ENCODE measurements at places on chromosomes 6 and 20.

GRCh38 chr20:58646703-58647102, 4.4 kb upstream of the STX16 start:
- no peak for DNase-seq

- no peak for DNase-seq
Observed at GRCh38 chr6:102417368-102417998, 1024.0 kb downstream of the GRIK2 start.

DNA sequence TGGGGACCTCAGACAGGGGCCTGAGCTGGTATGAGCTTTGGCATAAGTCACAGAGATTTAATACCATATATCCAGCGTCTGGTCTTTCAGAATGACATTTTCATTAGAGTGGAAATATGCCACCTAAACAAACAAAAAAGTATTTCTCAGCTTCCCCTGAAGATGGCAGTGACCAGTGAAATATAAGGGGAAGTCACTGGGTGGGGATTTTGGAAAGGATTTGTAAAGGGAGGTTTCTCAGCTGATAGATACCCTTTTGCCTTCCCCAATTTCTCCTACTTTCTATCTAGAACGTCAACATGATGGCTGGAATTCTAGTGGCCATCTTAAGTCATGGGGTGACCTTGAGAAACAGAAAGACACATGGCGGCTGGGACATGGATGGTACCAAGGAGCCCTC, 137.7 kb upstream of the LRFN2 start:
- DNase-seq = no peak

DNA sequence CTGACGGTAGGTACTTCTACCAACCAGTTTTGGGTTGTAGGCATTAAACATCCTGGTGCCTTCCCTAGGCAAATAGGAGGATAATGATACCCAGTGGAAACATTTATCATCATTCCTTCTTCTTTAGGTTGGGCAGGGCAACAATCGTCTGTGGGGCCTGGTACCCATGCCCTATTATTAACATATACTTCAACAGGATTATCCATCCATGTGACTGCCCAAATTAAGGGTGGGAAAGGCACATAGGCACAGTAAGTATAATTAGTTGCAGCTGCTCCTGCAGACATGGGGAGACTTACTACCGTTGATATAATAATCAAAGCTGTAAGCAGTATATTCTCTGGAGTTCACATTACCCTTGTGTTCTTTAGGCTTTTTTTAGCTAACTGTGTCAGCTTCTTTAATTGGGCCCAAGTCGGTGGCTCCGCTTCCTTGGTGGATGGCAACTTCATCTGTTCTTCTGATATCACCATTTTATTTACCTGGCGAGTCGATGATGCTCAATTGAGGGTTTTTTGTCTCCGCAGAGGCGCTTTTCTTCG, 16.8 kb downstream of the RPL7L1 start:
- no peak for DNase-seq

DNA sequence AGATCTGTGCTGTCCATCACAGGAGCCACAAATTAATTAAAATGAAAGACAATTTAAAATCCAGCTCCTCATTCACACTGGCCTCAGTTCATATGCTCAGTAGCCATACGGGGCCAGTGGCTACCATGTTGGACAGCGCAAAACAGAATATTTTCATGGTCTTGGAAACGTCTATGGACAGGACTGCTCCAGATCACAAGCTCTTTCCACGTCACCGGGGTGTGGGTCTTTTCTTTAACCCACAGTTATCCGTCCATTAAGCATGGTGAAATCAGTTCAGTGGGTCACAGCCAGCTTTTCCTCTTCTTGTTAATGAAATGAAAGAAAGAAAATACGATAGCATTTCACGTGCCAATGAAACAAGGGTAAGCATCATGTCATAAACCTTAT, 24.1 kb downstream of the GFOD1 start:
- DNase-seq = no peak

DNA sequence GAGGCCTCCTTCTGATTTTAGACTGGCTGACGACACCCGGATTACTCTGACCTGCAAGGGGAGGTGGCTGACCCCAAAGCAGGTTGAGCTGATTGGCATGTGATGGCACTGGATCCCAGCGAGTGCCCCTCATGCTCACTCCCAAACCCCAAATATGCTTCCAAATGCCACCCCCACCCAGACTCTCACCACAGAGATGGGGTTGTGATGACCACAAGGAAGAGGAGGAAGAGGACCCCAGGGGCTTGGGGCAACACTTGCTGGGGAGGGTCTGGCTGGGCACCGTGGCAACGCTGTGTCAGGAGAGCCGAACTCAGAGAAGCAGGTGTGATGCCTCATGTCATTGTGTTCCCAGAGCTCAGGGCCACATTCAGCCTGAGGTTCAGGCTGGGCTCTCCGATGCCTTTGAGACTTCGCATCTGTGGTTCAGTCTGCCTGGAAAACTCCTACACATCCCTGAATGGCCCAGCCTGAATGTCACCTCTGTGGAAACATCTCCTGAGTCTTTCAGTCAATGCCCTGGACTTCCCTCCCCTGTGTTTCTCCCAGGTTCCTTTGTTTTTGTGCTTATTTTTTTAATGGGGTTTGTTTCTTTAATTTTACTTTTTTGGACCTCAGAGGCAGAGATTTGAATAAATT, 169.1 kb upstream of the PMEPA1 start:
- no peak for DNase-seq

GRCh38 chr6:121531658-121532169, 96.3 kb downstream of the GJA1 start:
- no peak for DNase-seq

GRCh38 chr6:131013495-131013894, 49.5 kb downstream of the EPB41L2 start:
- no peak for DNase-seq

GRCh38 chr6:151119823-151120524, 119.8 kb upstream of the AKAP12 start:
- no peak for DNase-seq

- no peak for DNase-seq
Observed at GRCh38 chr6:110063594-110064263, 85.6 kb downstream of the GPR6 start.

GRCh38 chr20:62695448-62696414, 12.9 kb upstream of the NTSR1 start:
- no peak for DNase-seq

DNA sequence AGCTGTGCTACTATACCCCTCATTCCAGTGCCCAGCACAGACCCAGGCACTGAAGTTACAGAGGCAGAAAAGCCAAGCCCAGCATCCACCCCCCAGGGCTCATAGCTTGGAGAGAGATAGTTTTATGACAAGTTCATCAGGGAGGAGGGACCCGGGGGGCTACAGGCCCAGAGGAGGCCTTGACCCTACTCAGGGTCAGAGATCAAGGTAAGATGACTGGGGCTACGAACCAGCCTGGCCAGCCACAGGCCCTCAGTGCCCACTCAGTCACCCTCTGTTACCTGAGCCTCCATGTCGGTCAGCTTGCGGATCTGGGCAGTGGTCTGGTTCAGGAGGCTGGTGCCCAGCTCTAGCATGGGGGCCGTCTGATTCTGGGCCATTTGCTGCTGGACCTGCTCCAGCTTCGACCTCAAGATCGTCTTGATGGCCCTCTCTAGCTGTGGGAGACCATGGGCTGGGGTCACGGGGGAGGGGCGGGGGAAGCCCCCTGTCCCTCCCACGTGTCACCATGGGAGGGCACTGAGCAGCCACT, 26.1 kb downstream of the ANGPT4 start:
- DNase-seq = no peak

GRCh38 chr20:60895363-60896079, 356.5 kb upstream of the CDH4 start:
- DNase-seq = no peak

GRCh38 chr6:15513131-15513771, 149.6 kb downstream of the DTNBP1 start:
- DNase-seq = no peak

GRCh38 chr6:140343128-140343527, 968.7 kb upstream of the CITED2 start:
- DNase-seq = no peak

- no peak for DNase-seq
Observed at GRCh38 chr6:108157981-108158525, 7.8 kb upstream of the NR2E1 start.

GRCh38 chr6:167988945-167989841, 8.3 kb upstream of the KIF25 start:
- DNase-seq = no peak

- DNase-seq = no peak
Observed at GRCh38 chr6:68639211-68639610, 4.1 kb downstream of the ADGRB3 start.

DNA sequence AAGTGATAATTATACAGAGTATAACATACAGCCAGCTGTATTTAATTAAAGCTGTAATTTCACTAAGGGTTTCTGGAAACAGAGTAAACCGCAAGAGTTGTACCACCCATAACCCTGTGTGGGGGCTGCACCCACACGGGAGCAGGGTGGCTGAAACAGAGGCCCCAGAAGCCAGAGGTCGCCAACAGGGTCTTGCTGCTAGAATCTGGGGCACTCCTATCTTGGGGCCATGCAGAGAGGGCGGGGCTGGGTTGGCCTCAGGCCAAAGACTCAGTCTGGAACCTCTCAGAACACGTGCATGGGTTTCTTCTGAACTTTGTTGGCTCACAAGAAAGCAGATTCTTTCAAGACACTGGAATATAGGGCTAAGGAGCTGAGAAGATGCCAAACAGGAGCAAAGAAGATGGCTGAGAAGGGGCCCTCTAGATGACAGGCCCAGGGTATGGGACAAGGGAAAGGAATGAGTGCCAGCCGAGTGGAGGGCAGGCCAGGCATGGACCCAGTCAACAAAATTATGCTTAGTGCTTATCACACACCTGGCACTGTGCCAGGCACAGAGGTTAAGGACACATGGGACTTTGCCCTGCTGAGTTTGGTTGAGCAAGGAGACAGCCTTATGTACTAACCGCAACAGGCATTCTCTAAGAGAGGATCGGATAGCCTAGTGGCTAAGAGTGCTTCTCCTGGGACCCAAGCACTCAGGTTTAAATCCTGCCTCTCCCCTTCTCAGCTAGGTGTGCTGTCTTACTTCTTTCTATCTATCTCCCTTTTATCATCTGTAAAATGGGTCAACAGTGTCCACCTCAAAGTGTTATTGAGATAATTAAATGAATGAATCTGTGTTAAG, 96.6 kb upstream of the FOXP4 start:
- DNase-seq = no peak

DNA sequence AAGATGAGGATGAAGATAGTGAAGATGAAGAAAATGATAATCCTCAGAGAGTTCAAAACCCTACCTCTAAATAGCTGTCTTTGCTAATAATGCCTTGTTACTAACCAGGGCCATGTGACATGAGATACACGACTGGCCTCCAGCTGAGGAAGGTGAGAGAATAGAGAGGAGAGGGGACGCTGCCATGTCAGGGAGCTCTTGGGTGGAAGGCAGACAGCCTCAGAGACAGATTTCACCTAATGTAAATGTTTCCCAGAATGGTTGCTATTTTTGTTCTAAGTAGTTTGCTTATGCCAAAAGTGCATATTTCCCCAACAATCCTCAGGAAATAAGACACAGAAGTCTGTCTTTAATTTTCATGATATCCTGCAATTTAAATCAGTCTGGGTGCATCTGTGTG, 138.4 kb downstream of the ELOVL4 start:
- no peak for DNase-seq

DNA sequence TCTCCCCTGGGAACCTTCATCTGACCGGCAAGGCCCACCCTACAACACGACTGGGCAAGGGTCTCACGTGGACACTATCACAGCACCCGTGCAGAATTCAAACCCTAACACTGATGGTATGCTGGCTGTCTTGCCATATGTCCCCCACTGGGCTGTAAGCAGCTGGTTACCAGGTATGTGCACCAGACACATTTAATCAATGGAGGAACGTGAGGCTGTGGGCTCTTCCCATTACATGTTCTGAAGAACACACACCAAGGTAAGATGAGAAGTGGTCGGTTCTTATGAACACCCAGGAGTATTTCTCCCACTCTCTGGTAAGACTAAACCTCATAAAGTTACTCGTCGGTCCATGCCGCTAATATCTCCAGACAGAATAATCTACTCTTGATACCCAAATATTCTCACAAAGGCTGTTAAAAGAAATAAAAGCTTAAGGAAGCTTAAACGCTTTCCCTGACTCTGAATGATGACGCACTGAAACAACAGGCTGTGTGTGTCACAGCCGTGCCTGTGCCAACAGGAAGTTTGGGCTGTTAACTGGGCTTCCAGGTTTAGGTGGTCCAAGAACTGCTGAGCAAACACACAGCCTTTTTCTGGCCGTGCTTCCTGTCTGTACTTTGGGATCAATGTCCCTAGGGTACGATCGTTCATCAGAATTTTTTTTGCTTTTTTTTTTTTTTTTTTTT, 75.3 kb downstream of the SLC23A2 start:
- DNase-seq = peak; percentile 57

DNA sequence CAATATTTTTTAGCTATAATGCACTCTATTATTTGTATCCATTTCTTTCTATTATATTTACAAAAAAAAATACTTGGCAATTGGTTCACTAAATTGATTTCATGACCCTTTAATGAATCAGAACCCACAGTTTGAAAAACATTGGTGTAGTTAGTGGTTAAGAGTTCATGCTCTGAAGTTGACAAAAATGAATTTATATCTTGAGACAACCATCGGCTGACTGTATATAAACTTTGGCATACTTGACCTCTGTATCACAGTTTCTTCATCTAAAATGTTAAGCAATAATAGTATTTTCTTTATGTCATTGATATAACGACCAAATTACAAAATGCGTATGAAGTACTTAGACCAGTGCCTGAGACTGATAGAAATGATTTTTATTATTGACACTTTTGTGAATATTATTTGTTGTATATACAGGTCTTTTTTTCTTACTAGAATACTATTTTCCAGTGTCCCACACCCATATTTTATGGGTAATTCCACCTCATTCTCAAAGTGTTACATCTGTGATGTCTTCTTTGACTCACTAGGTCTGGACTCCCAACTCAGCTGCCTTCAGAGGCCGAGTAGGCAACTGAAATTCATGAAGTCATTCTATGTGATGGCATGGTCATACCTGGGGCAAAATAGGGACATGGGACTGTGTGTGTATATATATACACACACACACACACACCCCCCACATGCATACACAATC, 459.2 kb downstream of the RFPL4B start:
- no peak for DNase-seq

- no peak for DNase-seq
Observed at GRCh38 chr20:6802227-6802626, 34.7 kb downstream of the BMP2 start.

DNA sequence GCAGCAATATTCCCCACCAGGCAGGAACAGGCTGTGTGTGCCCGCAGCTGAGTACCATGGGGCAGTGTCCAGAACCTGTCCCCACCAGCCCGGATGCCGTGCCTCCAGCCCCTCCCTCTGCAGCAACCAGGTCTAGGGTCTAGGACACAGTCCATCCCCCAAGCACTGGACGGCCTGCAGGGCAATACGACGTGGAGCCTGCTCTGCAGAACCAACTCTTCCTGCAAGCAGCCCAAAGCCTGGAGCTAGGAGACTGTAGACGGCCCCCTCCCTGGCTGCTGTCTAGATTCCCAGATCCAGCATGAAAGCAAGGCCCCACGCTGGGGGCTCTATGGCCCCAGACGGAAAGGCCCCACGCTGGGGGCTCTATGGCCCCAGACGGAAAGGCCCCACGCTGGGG, 128.2 kb upstream of the AFDN start:
- no peak for DNase-seq

- no peak for DNase-seq
Observed at GRCh38 chr6:169499848-169500247, 202.0 kb downstream of the WDR27 start.
